ENCODE measurements at places on chromosomes 6 and 20. TPM values are rescaled to one million over a fixed set of nuclear protein-coding genes. Genes with fewer than 3 reads are reported as not detected.
A peak's percentile ranks its signal among the peaks of the same experiment; 100 is the strongest.

DNA sequence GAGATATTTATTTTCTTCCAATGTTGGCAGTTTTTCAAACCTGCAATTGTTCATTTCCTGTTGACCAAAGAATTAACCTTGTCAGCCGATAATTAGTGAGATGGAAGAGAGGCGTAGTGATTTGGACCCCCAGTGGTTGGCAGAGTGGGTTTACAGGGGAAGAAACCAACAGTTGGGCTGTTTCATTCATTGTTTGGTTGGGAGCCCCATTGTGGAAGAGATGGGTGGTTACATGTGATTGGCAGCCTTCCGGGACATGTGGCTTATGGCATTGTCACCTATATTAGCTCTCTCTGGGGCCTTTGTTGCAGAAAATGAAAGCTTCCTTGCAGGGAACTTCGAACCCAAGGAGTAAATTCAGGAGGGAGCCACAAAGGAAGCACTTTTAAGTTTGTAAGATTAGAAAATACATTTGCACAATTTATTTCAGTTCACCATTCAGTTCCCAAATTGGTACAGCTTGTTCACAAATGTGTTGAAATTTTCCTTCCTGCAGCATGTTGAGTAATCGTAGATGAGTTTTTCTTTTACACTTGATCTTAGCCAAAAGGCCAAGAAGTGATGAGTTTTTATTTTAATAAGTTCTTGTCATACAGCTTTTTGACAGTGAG, 50.3 kb upstream of the CDKAL1 start:
- DNase-seq, result no peak

DNA sequence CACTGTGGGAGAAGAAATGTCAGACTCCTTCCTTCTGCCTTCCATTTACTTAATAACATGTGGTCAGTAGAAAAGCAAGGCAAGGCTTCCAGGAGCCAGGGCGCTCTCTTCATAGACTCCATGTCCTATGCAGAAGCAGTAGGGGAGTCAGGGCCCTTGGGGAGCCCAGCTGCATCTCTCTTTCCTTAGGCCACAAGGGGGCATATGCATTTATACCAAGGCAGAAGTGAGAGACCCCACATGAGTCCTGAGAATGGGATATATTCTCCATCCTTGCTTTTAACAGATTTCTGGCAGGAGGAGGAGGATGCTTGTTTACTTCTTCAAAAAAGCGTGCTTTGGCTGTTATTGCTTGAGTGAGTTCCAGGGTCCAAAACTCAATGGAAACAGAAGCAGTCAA, 198.5 kb downstream of the HIVEP2 start:
- DNase-seq, result peak; percentile 27

GRCh38 chr20:62989201-62989601, 17.6 kb downstream of the BHLHE23 start:
- DNase-seq, result no peak

The SLC22A7 gene
- polyA plus RNA-seq, result not detected

- DNase-seq, result peak; percentile 4
Observed at GRCh38 chr6:78835817-78836216, 31.5 kb upstream of the IRAK1BP1 start.

The OR2W1 gene
- polyA plus RNA-seq, result not detected

The FAM184A gene
- polyA plus RNA-seq, result 0.03 TPM

The ZNF391 gene
- polyA plus RNA-seq, result 0.20 TPM

The DAAM2 gene
- 11.2 TPM for polyA plus RNA-seq

The LY6G6F gene
- polyA plus RNA-seq, result not detected

GRCh38 chr20:4681991-4682401, 39.7 kb upstream of the PRND start:
- peak; percentile 68 for DNase-seq

DNA sequence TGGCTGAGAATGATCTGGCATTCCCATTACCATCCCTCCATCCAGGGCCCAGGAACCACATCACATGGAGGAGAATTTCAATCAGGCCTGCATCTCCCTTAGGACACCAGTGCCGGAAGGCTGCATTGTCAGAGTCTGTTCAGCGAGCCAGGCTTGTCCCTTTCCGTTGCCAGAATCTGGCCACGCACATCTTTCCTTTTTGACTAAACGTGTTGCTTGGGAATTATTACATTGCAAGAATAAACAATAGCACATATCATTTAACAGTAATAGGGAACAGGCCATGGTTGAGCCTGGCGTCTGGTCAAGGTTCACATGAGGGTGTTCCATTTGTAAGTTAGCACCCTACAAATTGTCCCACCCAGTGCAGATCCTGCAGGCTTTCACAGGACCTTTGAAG, 42.8 kb downstream of the SOBP start:
- no peak for DNase-seq

The DACT2 gene
- polyA plus RNA-seq, result not detected

DNA sequence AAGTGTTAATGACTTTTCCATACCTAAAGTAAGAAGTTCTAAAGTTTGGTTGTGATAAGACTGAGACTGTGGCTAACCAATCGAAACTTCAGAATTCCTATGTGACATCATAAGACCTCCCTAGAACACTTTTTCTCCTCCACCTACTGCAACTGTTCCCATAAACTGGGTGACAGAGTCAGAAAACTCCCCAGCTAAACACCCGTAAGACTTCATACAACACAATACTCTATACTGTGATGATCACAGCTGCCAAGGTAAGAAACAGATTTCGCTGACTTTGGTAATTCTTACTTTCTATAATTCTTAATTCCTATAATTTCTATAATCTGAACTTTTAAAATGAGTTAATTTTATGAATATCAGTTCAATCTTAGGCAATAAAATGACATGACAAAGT, at the start of gene PLN:
Gene PLN, plus strand, starts transcription at position 161 of the 400 bp plus-strand sequence. CDS start 10,626 bp downstream, outside the sequence.
- no peak for DNase-seq

- DNase-seq, result peak; percentile 63
Observed at GRCh38 chr20:47493175-47493962, 8.3 kb upstream of the NCOA3 start.

The PRDM13 gene
- not detected for polyA plus RNA-seq

DNA sequence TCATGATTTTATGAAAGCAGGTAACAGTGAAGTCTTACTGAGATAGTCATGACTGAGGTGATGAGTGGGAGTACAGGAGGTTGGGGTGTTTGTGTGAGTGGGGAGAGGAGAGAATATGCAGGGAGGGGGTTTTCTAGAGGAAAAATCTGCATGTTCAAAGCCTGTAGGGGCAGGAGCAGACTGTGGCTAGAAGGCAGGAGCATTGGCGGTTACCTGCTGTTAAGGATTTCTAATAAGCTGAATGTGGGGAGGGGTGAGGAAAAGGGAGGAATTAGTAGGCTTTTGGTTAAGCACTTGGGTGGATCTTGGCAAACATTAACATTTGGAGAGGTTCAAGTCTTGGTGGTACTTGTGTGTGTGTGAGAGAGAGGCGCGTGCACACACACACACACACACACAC, 70.8 kb downstream of the EYA4 start:
- DNase-seq, result no peak

DNA sequence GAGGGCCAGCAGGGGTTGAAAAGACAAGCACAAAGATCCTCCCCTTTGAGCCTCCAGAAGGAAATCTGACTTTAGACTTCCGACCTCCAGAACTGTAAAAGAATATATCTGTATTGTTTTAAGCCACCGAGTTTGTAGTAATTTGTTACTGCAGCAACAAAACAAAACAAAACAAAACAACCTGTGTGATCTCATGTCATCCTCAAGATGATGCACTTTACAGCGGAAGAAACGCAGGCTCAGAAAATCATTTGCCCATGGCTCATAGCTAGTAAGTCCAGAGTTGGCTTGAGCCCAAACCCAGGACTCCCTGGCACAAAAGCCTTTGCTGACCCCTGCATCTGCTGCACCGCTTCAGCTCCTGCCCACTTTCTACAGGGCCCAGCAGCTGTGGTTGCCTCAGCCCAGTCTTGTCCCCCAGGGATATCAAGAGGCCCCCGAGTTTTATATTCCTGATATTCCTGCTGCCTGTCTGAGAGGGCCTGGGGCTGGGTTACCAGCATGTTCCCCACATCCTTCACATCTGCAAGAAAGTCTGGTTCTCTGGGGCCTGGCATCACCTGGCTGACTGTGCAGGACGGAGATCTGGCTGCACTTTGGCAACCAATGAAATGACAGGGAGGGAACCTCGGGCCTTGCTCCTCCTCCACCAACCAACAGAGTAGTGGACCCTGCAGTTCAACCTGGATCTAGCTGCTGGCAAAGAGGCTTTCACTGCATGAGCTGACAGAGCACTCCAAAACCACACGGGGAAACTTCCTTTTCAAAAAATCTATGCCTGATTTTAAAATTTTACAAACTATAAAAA, 56.9 kb downstream of the JPH2 start:
- DNase-seq, result peak; percentile 9
